ENCODE measurements at places on chromosomes 5 and 9.

DNA sequence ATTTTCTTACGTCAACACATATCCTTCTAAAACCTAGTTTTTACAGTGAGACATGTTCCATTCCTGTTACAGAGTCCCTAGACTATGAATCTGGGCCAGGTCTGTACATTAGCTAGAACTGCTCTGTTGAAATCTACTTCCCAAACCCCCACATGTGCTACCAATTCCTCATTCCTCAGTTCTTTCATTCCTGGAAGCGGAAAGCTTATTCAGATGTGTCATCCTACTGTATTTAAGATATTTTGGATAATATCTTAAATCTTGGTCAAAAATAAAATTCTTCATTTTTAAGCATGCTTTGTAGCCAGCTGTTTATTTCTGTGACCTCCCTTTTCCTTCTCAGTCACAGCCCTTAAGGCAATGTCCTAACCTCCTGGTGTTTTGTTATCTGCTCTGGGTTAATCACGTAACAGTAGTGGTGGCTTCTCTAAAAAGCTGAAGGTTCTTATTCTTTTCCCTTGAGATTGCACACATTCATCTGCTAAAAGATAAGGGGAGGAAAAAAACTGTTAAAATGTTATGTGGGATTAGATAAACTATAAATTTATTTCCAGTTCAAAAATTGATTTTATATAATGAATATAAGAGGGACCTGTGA lies 35.6 kb downstream of the GLRX start:
- DNase-seq: no peak

DNA sequence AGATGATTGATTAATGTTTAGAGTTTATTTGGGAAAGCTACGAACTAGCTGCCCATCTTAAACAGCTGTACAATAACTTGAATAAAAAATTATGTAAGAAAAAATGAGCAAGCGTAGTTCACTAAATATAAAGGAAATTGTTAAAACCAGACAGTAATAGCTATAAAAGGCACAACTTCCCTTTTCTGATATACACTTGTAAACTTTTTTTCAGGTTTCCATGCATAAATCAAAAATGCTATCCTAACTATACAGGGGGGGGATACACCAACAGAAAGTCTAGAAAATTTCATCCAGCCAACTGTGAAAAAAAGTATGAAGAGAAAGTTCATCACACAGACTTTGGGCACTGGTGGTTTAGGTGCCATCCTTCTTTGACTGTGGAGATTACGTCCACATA lies 122.3 kb downstream of the NR3C1 start:
- DNase-seq: no peak

DNA sequence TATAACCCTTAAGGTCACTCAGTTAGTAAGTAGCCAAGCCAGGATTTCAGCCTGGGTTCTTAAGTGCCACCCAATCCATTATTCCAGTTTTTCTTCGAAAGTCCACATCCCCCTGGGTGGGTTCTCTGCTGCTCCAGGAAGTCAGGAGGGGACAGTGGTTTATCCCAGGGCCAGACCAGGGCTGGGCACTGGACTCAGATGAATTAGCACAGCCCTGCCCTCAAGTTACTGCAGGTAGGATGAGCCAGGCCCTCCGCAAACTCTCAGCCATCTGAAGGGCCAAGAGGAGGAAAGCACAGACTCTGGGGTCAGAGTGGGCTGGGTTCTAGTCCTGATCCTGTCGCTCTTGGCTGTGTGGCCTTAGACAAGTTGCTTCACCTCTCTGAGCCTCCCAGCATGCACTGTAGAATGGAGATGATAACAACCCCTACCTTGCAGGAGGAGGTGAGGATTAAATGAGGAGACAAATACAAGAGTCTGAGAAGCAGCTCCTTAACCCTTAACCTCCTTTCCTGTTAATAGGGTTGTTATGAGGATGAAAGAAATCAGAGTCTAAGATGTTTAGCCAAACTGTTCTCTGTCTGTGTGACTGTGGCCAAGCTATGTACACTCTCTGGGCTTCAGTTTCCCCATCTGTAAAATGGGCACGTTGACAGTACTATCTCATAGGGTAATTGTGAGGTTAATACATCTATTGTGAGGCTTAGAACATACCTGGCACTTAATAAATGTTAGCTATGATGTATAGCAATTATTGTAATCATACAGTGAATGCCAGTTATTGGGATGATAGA lies 6.8 kb upstream of the NEURL1B start:
- no peak for DNase-seq

DNA sequence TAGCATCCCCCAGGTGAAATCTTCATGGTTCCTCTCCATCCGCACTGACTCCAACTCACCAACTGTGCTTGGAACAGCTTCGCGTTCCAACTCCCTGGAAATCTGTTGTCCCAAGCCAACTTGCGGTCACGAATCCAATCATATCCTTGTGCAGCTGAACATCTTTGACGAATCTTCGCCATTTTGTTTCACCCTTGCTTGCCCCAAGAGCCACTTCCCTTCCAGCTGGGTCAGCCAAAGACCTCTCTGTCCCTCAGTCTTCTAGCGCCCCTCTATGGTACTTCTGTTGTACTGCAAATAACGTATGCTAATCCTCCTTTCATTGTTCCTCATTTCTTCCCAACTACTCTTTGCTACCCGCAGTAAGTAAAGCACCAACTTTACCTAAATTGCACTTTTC lies 61.0 kb upstream of the TARS1 start:
- no peak for DNase-seq

DNA sequence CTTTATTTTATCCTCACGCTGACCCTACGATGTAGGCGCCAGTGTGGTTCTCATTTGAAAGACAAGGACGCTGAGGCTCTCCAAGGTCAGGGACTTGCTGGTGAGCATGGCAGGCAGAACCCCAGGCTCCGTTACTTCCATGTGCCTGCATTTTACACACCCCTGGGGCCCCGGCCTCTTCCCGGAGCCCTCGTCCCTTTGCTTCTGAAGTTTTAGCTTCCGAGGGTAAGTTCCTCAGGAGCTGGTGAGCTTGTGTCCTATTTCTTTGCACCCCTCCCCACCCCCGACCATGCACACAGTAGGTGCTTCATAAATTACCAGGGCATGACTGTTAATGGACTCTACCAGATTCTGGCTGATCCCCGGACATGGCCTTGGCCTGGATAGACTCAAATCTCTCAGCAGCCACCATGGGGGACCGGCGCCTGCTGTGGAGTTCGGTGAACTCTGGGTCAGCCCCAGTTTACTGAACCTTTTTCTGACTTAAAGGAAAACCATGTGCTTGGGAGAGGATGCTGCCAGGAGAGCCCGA lies 59.3 kb upstream of the RNU6ATAC start:
- DNase-seq: no peak

DNA sequence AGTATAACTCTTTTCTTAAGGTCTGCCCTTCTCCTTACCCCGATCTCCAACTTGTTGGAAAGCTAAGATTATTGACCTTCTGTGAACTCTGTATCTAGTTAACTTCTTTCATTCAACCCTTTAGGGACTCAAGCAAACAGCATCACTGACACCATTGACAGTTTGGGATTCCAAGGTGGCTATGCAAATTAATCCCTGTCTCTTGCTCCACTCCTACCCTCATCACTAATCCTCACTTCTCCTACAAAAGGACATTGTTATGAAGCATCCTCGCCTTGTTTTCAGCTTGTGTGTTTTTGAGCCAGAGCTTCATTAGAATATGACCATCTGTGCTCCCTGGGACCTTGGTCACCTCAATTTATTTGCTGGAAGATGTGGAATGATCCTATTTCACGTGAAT lies 337.9 kb downstream of the PDE4D start:
- DNase-seq: no peak

GRCh38 chr5:119343766-119344165 lies 12.1 kb upstream of the TNFAIP8 start:
- DNase-seq: no peak

- no peak for DNase-seq
These were observed 294.2 kb upstream of the DMRT1 start for GRCh38 chr9:547314-547713.

GRCh38 chr5:17916446-17916845 lies 282.2 kb downstream of the TAF11L14 start:
- no peak for DNase-seq

DNA sequence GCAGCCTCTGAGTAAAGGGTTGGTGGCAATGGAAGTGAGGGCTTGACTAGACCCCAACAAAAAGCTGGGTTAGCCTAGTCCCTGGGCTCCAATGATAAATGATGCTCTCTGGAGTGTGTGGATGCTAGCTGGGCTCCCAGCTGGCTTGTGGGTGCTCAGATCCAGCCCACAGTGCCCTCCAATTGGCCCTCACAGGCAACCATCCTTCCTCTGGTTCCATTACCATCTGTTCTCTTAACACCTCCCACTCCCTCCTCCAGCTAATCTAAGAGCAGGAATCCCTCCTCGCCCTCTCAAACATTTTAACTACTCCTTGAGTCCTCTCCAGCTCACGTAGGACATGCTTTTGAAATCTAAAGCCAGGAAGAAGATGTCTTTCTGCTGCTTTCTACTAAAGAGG lies 25.2 kb upstream of the FRMD3 start:
- no peak for DNase-seq

GRCh38 chr5:58871648-58872242 lies 288.9 kb downstream of the RAB3C start:
- DNase-seq: no peak

DNA sequence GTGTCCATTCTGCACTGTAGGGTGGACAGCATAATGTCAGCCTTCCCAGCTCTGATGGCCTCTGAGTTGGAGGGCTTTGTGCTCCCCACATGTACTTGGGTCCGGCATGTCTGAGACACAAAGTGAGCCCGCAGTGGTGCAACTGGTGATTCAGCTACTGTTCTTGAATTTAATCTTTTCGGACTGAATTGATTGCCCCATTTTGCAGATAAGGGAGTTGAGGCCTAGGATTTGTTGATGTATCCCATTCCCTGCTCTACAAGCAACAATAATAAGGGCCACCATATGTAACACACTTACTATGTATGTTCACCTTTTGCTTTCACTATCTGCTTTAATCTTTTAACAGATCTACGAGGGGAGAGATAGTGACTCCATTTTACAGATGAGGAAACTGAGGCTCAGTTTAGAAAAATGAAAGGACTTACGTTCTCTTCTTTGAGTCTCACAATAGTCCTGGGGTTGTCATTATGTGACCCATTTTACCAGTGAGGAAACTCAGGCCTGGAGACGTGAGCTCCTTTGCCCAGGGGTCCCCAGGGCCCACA lies 4.5 kb downstream of the GSN start:
- DNase-seq: no peak

- no peak for DNase-seq
These were observed 53.0 kb upstream of the NRARP start for GRCh38 chr9:137354845-137355760.

DNA sequence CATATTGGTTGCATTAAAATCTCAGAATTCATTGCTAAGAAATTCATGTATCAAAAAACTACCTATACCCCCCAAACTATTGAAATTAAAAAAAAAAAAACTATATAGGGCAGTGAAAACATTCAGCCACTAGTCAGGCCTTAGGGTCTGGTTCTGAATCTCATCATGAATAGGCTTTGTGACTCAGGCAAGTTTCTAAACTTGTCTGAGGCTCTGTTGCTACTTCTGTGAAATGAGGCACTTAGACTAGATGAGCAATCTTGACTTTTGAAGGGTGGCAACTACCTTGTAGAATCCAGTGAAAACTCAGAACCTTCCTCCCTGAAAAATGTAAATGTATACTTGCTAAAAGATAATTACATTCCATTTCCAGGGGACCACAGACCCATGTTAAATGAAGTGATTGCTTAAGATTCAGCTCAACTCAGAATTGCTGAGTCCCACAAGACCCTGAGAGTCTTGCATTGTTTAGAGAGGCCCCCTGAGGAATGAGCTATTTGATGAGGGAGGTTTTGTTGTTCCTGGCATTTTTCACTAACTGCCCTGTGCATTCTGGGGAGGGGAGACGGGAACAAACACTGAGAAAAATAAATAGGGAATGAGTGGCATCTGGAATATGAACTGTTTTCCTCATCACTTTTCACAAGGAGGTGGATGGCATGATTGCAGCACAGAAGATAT lies 29.5 kb downstream of the RAI14 start:
- DNase-seq: no peak

DNA sequence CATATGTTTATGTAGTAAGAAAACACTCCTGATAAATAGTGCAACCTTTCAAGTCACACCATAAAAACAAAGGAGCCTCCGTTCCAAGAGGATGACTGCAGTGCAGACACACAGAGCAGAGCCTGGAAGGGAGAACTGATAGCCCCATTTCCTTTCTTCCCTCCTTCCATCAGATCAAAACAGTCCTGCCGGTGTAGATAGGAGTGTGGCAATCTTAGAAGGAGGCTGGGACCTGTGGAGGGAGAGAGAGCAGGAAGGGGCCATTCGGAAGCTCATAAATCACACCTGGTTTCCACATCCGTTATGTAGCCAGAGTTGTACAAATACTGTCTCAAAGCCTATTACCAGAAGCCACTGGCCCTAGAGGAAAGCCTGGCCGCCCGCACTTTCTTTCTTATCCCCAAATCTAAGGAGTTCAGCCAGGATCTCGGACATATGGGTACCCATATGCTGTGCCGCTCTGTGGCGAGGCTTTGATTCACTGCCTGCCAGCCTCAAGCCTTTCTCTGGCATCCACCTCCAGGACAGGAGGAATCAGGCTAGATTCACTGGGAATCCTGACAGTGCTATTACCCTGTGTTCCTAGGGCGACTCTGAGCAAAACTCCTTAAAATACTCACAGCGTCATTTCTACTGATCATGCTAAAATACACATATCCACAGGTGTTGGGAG lies 26.9 kb downstream of the DAP start:
- no peak for DNase-seq

GRCh38 chr5:62268234-62268633 lies 37.8 kb upstream of the KIF2A start:
- no peak for DNase-seq

GRCh38 chr5:107979291-107979690 lies 308.6 kb upstream of the EFNA5 start:
- DNase-seq: no peak

GRCh38 chr5:171080186-171080938 lies 218.5 kb downstream of the RANBP17 start:
- no peak for DNase-seq

- DNase-seq: no peak
These were observed 53.4 kb downstream of the PTCH1 start for GRCh38 chr9:95463148-95464060.

DNA sequence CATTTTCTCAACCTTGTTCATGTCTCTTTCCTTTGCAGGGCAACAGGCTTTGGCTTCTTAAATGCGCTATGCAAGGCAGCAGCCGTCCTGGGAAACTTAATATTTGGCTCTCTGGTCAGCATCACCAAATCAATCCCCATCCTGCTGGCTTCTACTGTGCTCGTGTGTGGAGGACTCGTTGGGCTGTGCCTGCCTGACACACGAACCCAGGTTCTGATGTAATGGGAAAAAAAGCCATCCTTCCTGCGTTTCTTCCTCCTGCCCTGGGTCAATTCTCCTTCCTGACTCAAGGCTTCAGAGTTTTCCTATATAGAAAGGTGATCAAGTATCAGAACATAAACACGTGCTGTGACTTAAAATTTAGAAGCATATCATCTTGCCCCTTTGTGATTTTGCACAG lies 77.8 kb upstream of the IQGAP2 start:
- no peak for DNase-seq

Measured in muscle of arm (tissue), 14 donors.